ENCODE measurements at places on chromosomes 2 and 18. TPM values are rescaled to one million over a fixed set of nuclear protein-coding genes. Genes with fewer than 3 reads are reported as not detected.

The SPC25 gene
- 32.0 TPM for total RNA-seq

The TUBA3E gene
- total RNA-seq, result not detected

The SLC23A3 gene
- total RNA-seq, result 1.1 TPM

The ZNF521 gene
- not detected for total RNA-seq

The IL36RN gene
- not detected for total RNA-seq

The CIB4 gene
- not detected for total RNA-seq

The REG1A gene
- total RNA-seq, result not detected

The ZCCHC2 gene
- 31.7 TPM for total RNA-seq

The QPCT gene
- 0.56 TPM for total RNA-seq

The ALK gene
- not detected for total RNA-seq

The ADD2 gene
- 24.5 TPM for total RNA-seq

The MDH1B gene
- total RNA-seq, result 0.56 TPM

The EMILIN1 gene
- total RNA-seq, result 0.61 TPM

The CPO gene
- total RNA-seq, result not detected

The KLHL41 gene
- 0.34 TPM for total RNA-seq

All from activated CD8-positive, alpha-beta T cell treated with anti-CD3 and anti-CD28 coated beads for 36 hours (primary cell).